Stimulated activated CD8-positive, alpha-beta memory T cell treated with anti-CD3 and anti-CD28 coated beads, Interleukin-4, amount 100 ng/mL, for 4 hours (primary cell): ENCODE measurements at places on chromosomes 2 and 18.

- DNase-seq, result no peak
These were observed 37.5 kb downstream of the KCNS3 start for GRCh38 chr2:17915811-17916518.

- no peak for DNase-seq
These were observed at the start of gene MPP4 for GRCh38 chr2:201698588-201699226. Gene MPP4, minus strand, starts transcription at chr2:201698644. Its CDS starts 4,690 bp downstream, at chr2:201693954.

GRCh38 chr2:47660168-47660567 is 122.8 kb upstream of the MSH6 start:
- DNase-seq, result no peak

- no peak for DNase-seq
These were observed 142.7 kb upstream of the KYNU start for GRCh38 chr2:142734770-142735169.

- DNase-seq, result no peak
These were observed 22.9 kb upstream of the GPR55 start for GRCh38 chr2:230947908-230948365.

DNA sequence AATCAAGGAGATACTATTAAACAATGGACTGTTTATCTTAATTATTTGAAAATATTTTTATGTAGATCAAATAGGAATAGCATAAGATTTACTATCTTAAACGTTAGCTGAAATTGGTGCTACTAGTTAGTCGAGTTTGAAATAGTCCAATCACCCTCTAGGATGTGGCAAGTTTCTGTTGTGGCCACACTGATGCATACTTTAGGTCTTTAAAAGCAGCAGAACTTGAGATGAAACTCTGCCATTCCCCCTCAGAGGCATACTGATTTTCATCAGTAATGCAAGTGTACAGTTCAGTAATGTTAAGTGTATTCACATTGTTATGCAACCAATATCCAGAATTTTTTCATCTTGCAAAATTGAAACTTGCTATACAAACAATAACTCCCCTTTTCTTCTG is 151.8 kb downstream of the SLC4A10 start:
- DNase-seq, result no peak

DNA sequence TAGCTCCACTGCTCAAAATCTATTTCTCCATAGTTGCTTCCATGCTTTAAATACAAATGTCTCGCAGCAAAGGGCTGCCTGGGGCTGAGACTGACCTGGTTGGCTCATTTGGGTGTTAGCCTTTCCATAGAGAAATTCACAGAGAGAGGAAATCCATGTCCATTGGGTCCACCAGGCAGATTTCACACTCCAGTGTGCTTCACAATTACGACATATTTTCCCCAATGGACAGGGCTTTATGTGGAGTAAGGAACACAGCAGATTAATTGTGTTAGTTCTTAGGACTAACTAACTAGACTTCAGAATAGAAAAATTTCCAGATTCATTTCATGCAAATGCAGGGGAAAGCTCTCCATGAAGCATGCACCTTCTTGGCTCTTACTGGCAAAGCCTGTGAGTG is 180.7 kb downstream of the FBXO15 start:
- DNase-seq, result no peak

DNA sequence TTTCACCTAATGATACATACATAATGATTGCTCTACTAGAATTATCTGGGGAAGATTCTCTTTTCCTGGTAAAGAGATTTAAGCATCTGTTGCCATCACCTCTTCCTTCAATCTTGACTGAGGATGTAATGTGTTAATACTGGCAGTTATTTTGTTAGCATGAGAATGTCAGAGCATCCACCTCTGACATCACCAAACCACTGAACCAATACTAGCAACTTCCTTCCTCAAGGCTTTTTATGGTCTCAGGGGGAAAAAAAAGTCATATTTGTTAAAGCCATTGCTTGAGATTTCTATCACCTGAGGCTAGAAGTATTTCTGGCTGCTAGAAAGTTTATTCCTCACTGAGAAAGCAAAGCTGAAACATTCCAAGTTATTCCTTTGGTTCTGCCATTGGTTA is 48.5 kb downstream of the DSEL start:
- DNase-seq, result no peak

DNA sequence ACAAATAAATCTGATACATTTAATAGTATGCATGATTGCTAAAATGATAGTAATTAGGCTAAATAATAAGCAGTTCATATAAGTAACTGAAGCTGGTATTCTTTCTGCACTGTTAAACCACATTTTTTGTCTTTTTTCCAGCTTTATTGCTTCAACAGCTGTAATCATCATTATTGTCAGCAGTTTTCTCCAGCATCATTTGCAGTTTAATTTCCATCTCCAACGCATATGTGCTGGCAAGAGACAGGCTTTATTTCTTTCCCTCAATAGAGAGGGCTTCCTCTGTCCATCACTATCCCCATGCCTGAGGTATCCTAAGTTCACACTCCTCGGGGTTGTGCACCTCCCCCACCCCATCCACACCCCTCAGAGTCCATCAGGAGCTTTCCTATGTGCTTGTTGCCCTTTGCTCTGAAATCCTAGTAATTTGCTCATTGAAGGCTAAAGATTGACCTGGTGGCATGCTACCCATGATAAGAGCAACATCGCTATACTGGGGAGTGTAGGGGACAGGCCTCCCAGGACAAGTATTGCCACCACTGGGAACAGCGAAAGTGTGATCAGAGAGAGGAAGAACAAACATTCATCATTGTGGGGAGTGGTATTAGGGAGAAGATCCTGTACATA is 37.1 kb downstream of the B4GALT6 start:
- no peak for DNase-seq

GRCh38 chr2:179751163-179751809 is 110.1 kb downstream of the ZNF385B start:
- DNase-seq, result no peak

DNA sequence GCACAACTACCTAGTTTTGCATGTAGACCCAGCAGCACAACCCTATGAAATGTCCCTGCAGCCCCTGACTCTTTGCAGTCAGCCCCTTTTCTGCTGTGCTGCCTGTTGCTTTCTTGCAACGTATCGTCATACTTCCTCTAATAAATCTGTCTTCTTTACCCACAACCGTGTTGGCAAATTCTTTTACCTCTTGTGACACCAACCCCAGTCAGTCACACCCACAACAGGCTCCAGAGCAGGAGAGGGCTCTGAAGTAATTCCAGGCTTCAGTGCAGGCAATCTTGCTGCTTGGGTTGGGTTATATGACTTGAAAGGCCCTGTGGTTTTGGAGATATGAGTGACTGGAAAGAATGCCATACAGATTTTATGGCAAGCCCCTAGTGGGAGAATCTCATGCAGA is 79.1 kb upstream of the KCNH7 start:
- DNase-seq, result no peak

GRCh38 chr2:199228887-199229819 is 228.6 kb downstream of the SATB2 start:
- DNase-seq, result no peak

GRCh38 chr18:43148231-43148630 is 32.7 kb upstream of the RIT2 start:
- DNase-seq, result no peak

DNA sequence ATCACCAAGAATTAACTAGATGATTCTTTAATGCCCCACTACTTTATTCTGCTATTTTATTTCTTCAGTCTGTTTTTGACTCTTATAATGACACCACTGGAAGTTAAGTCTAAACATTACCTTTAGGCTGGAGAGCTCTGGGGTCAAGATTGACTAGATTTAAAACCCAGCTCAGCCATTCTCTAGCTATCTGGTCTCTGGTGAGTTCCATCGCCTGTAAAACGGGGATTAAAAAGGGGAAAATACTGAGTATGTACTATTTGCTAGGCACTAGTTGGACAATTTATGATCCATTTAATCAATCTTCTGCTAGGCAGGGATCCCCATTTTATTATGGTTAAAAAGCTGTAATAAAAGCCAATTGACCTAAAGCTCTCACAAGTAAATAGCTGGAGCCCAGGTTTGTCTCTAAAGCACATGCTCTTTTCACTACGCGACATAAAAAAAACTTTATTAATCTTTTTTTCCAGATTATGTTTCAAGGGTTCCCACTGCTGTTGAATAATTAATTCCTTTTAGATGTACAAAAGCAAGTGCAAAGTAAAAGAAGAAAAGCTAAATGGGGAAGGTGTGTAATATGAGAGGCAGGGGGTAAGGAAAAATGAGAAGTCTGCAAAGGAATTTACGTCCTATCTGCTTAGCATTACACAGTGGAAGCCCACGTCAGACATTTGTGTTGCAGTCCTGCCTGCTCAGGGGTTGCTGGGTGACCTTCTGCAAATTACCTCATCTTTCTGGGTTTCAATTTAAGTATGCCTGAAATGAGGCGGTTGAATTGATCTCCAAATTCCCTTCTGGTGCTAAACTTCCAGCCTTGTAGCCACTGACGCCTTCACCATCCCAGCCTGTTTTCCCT is 918 bp upstream of the NABP1 start:
- DNase-seq, result no peak

DNA sequence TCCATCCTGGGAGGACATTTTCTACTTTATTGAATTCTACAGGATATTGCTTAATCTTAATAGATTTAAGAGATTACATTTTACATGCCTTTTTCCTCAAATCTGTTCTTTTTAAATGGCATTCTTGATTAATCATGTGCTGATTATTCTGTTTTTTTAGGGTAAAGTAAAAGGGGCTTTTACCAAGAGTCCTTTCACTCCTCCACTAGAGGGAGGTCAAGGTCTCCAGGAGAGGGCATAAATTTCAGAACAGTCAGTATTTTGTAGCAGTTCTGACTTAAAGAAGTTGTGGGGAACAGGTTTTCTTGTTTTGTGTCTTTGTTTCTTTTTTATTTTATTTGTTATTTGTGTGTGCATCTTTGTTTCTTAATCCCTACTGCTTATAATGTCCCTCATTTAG is 25.4 kb downstream of the WDR75 start:
- DNase-seq, result no peak

GRCh38 chr2:181621779-181622490 is 35.0 kb downstream of the CERKL start:
- no peak for DNase-seq

GRCh38 chr2:29063056-29063455 is 11.3 kb downstream of the PCARE start:
- no peak for DNase-seq

- DNase-seq, result no peak
These were observed 1.0 kb downstream of the GAREM2 start for GRCh38 chr2:26173776-26174482.

DNA sequence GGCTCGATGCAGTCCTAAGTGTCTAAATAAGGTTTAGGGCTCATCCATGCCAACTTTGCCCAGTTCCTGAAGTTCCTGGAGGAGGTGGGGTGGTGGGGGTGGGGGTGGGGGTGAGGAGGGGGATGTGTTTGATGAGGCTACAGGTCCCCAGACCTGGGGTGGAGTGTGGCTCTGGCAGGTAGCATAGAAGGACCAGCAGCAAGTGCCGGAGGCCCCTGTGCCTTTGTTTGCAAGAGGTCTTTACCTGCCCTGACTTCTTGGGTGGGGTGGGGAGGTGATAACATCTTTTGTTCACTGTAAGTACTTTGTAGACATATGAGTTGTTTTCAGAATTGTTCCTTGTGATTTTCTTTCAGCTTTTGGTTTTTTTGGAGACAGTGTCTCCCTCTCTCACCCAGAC is 10.0 kb downstream of the SH3BP4 start:
- no peak for DNase-seq

- DNase-seq, result no peak
These were observed 219.8 kb downstream of the SH3BP4 start for GRCh38 chr2:235171550-235172031.
